ENCODE measurements at places on chromosomes 3 and 15. TPM values are rescaled to one million over a fixed set of nuclear protein-coding genes. Genes with fewer than 3 reads are reported as not detected.

Gene CPN2
- total RNA-seq, result not detected

Gene CD96
- total RNA-seq, result 9.5 TPM

Gene ACTC1
- total RNA-seq, result 3.4 TPM

Gene TMIE
- 1.7 TPM for total RNA-seq

Gene RSRC1
- total RNA-seq, result 28.1 TPM

Gene NOX5
- 0.14 TPM for total RNA-seq

Gene OXTR
- 0.55 TPM for total RNA-seq

Gene MORF4L1
- 261 TPM for total RNA-seq

Gene SOX2
- total RNA-seq, result 0.20 TPM

Gene GNB4
- 56.6 TPM for total RNA-seq

Gene TPRG1
- 22.3 TPM for total RNA-seq

Gene TMEM212
- not detected for total RNA-seq

Gene HEG1
- total RNA-seq, result 234 TPM

Gene MUSTN1
- 5.4 TPM for total RNA-seq

Gene ZNF502
- 4.1 TPM for total RNA-seq

Gene SI
- total RNA-seq, result not detected

Gene MKRN3
- total RNA-seq, result 2.5 TPM

Gene NR2E3
- total RNA-seq, result 0.26 TPM

Gene STRIT1
- total RNA-seq, result not detected

Gene CLDN11
- 11.7 TPM for total RNA-seq

Gene GHSR
- not detected for total RNA-seq

Gene PP2D1
- total RNA-seq, result not detected

Gene FBXO40
- total RNA-seq, result 0.09 TPM

Gene FBXL22
- 0.98 TPM for total RNA-seq

Gene GREM1
- 2.8 TPM for total RNA-seq

Gene RYR3
- 0.61 TPM for total RNA-seq

Gene EIF3J
- total RNA-seq, result 52.9 TPM

Gene PLA2G4D
- total RNA-seq, result not detected

Gene TNNC1
- total RNA-seq, result 88.9 TPM

Gene GOLGA8O
- 2.1 TPM for total RNA-seq

Gene TMC3
- not detected for total RNA-seq

Gene TLR9
- 0.87 TPM for total RNA-seq

Gene UNC13C
- total RNA-seq, result 0.14 TPM

Gene EXD1
- not detected for total RNA-seq

Gene LSMEM2
- total RNA-seq, result not detected

Gene CHST13
- total RNA-seq, result 0.64 TPM

Gene PLS1
- 26.0 TPM for total RNA-seq

Gene ASB14
- total RNA-seq, result not detected

Gene TRIM42
- total RNA-seq, result not detected

Gene CAMK2N2
- not detected for total RNA-seq

Gene ATP13A4
- total RNA-seq, result 248 TPM

Gene HHATL
- not detected for total RNA-seq

Gene TMEM40
- not detected for total RNA-seq

Gene BFSP2
- not detected for total RNA-seq

Gene CHRNB4
- not detected for total RNA-seq

Gene C2CD4A
- total RNA-seq, result 0.14 TPM

Gene SH2D7
- total RNA-seq, result not detected

Gene GASK1A
- 3.9 TPM for total RNA-seq

Gene POMGNT2
- total RNA-seq, result 10.8 TPM

Gene MESP2
- total RNA-seq, result not detected

Gene KCNMB2
- 1.2 TPM for total RNA-seq

Gene CX3CR1
- 8.3 TPM for total RNA-seq

Gene PCLAF
- 2.8 TPM for total RNA-seq

Gene CCR8
- total RNA-seq, result not detected

Gene GRK7
- total RNA-seq, result 0.12 TPM

Gene ERICH6
- total RNA-seq, result not detected

Gene FETUB
- not detected for total RNA-seq

Gene HES1
- total RNA-seq, result 43.6 TPM

Gene C3orf52
- total RNA-seq, result 20.1 TPM
